Right ventricle myocardium superior (tissue), 1 donor: ENCODE measurements at places on chromosomes 3 and 15.

DNA sequence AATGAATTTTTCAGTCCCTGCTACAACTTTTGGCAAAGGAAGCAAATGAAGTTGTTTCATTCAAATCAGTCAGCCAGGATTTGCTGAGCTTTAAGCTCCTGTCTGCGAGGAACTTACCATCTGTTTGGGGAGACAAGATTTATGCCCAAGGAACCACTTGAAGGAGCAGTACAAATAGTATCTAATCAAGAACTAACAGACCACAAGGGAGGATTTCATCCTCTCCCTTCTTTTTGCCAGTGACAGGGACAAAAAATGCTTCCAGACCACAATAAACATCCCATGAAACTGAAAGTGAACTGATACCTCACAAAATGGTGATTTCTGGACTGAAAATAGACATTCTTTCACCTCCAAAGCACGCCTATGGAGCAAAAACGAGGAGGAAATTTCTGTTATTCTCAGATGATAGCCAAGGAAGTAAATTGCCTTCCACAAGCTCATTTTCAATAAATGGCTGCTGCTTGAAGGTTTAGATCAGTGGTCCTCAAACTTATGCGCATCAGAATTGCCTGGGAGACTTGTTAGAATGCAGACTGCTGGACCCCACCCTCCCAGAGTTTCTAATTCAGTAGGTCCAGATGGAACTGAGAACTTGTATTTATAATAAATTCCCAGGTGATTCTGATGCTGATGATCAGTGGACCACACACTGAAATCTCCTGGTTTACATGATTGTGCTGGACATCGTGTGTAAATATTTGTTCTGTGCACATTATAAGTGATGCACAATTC, 202.4 kb upstream of the GADL1 start:
- no peak for DNase-seq

DNA sequence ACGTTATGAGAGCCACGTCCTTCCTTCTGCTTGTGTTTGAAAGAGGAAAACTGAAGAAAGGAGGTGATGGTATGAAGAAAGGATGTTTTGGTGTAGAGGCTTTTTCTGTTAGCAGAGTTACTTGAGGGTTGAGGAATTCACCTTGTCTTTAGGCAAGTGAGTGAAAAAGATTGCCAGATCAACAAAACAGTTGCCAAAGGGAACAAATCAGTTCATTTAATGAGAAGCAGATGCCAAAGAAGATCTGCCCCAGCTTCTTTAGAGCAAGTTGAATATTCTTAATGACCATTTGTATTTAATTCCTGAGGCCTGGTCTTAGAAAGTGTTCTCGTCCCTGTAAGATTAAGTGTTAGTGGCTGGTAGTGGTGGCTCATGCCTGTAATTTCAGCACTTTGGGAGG, 2.6 kb downstream of the CHCHD6 start:
- no peak for DNase-seq

DNA sequence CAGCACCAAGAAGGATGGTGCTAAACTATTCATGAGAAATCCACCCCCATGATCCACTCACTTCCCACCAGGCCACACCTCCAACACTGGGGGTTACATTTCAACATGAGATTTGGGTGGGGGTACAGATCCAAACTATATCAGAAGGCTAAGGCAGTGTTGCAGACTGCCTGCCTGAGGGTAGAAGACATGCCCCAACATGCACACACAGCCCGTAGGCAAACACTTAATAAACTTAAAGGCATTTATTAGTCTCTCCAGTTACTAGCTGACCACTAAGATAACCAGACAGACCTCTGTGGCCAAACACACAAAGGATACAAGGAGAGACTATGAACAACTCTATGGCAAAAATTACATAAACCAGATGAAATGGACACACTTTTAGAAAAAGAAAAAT, 10.2 kb downstream of the FAM162A start:
- DNase-seq: no peak

GRCh38 chr15:78909791-78910228, 35.0 kb downstream of the CTSH start:
- DNase-seq: no peak

- DNase-seq: no peak
These were observed 97.6 kb upstream of the PSMD6 start for GRCh38 chr3:64120876-64121275.

- DNase-seq: no peak
These were observed 435.3 kb downstream of the TUSC7 start for GRCh38 chr3:117144853-117145252.

- peak; percentile 53 for DNase-seq
These were observed 38.5 kb upstream of the TFRC start for GRCh38 chr3:196120291-196120951.

- DNase-seq: peak; percentile 79
These were observed 24.4 kb downstream of the PTPN23 start for GRCh38 chr3:47404955-47405790.

DNA sequence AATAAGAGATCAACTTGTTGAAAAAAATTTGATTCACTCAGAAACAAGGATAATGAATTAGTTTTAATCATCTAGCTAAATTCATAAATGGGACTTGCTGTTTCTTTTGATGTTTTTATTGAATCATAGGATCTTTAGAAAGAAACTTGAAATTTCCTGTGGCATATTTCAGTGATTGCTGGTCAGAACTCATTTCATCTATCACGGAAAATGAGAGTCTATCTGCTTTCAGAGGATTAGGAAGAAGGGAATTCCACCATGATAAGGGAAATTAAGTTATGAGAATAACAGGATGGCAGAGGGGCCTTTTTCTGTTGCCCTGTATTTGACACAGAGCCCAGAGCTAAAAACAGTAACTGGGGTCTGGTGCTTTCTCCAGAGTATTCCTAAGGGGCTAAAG, 44.9 kb upstream of the CCNL1 start:
- DNase-seq: no peak

GRCh38 chr3:111980716-111981456, 2.1 kb downstream of the ABHD10 start:
- DNase-seq: no peak
